ENCODE measurements at places on chromosomes 2 and 18.
A peak's percentile ranks its signal among the peaks of the same experiment; 100 is the strongest.

- no peak for DNase-seq
These were observed 2.0 kb downstream of the CSRNP3 start for GRCh38 chr2:165471349-165471950.

GRCh38 chr2:230907361-230908091 is 17.5 kb downstream of the GPR55 start:
- no peak for DNase-seq

GRCh38 chr2:237141571-237142051 is 55.9 kb downstream of the COPS8 start:
- no peak for DNase-seq

- no peak for DNase-seq
These were observed 77.3 kb downstream of the INSIG2 start for GRCh38 chr2:118165595-118165994.

GRCh38 chr2:17095340-17095739 is 422.9 kb downstream of the RAD51AP2 start:
- DNase-seq, result no peak

DNA sequence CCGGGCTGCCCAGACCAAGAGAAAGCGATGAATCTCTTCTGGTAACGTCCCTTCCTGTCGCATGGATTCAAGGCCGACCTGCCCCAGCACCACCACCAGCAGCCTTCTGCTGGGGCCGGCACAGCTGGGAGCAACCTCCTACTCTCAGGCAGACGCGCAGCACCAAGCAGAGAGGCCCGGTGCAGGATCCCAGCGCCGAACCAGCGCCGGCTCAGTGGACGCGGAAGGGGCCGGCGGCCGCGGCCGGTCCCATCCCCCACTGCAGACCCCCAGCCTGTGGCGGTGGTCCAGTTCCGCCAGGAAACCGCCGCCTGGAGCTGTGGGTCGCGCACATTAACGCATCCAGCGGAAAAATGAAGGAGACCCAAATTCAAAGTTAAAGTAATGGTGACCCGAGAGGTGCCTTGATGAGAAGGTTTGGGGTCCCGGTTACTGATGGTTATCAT is 525 bp upstream of the MAL start:
- DNase-seq, result peak; percentile 27
